ENCODE measurements at places on chromosomes 1 and 21.

GRCh38 chr1:24639881-24640280 lies 3.2 kb upstream of the SRRM1 start:
- DNase-seq = no peak

DNA sequence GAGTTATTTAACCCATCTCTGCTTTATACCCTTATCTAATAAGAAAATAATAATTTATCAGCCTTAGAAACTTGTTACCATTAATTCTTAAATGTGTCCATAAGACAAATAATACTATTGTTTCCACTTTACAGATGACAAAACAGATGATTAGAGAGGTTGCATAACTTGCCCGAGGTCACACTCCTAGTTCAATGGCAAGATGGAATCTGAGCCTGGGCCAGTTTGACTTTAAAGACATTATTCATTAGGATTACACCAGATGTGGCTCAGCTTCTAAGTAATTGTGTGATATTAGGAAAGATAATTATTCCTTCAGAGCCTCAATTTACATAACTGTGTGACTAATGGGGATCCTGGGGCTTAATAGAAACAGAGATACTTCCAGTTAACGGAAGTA lies 42.3 kb upstream of the KCNK2 start:
- no peak for DNase-seq

- no peak for DNase-seq
Observed at GRCh38 chr1:161099090-161099802, 1.1 kb downstream of the KLHDC9 start.

- DNase-seq = no peak
Observed at GRCh38 chr1:24089743-24090555, 22.0 kb downstream of the MYOM3 start.

- DNase-seq = no peak
Observed at GRCh38 chr1:176878750-176879536, 285.6 kb downstream of the ASTN1 start.

DNA sequence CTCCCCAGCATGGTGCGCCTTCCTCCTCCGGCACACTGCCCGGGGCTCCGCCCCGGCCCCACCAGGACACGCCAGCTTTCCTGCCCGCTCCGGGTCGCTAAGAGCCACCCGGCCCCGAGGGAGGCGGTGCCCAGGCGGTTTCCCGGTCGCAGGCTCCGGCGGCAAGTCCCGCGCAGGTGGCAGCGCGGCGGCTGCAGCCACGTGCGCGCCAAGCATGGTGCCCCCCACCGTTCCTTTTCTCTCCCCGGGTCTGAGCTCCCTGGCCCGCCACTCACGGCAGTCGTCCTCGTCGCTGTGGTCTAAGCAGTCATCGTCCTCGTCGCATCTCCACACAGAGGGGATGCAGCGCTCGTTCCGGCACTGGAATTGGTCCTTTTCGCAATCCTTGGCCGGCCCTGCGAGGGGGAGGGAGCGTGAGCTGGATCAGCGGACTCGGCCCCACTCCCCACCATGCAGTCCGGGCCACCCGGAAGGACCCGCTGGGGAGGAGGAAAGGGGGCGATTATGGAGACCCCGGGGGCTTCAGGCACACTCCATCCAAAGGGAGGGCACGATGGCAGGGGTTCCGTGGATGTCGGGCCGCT lies 1.2 kb downstream of the LRP8 start:
- peak; percentile 6 for DNase-seq

DNA sequence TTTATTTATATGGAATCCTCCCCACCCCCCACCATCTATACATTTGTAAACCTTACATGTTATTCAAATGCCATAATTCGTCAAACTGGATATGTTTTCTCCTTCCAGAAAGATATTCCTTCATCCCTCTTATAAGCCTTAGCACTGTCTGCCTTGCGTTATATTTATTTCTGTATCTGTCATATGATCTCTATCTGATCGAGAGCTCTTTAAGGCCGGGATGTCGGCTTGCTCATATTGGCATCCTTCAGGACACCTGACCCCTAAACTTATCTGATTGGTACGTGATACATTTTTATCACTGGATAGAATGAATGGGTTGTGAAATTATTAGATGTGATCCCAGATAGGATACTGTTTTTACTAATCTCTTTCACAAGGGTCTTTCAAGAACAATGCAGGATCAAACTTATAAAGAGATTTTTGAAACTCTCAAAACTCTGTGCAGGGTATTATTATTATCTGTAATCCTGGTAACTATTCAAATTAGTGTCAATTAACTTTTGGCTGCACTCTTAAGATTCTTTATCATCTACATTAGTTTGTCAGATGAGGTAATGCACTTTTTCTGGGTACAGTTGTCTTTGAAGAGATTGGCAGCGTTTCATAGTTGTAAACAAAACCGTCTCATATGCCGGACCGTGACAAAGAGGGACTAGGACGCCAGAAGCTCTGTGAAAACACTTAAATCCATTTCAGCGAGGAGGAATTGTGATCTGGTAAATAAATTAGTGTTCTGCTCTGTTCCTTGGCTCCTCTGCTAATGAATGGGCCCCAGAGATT lies 152.0 kb downstream of the KIF26B start:
- DNase-seq = no peak

GRCh38 chr1:67711158-67711854 lies 26.3 kb downstream of the GADD45A start:
- no peak for DNase-seq

DNA sequence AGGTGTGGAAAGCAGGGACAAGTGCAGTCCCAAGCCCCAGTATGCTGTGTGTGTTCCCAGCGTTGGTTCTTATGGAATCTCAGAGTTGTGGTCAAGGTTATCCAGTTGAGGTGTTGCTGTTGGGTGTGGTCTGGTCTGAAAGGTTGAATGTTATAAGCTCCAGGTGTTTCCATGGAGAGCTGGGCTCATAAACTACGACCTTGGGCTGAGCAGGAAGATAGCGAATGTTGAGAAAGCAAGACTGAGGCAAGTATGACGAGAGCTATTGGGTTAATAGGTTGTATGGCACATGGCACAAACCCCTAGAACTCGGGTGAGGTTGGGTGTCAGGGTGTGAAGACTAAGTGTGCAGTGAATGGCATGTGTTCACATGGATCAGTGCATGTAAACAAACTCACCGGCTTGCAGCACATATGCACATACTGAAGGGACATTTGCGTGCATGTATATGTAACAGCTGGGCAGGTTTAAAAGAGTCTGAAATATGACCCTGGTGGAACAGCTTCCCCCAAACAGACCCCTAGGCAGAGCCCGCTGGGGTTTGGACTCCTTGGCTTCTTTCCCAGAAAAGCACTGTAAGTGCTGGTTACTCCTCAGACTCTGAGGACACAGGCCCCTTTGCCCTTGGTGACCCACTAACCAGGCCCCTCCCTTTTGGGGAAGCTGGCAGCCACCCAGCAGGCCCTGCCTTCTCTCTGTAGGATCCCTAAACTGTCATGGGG lies 117.5 kb downstream of the NAV1 start:
- no peak for DNase-seq

- DNase-seq = no peak
Observed at GRCh38 chr1:2382621-2383361, 8.6 kb downstream of the MORN1 start.

DNA sequence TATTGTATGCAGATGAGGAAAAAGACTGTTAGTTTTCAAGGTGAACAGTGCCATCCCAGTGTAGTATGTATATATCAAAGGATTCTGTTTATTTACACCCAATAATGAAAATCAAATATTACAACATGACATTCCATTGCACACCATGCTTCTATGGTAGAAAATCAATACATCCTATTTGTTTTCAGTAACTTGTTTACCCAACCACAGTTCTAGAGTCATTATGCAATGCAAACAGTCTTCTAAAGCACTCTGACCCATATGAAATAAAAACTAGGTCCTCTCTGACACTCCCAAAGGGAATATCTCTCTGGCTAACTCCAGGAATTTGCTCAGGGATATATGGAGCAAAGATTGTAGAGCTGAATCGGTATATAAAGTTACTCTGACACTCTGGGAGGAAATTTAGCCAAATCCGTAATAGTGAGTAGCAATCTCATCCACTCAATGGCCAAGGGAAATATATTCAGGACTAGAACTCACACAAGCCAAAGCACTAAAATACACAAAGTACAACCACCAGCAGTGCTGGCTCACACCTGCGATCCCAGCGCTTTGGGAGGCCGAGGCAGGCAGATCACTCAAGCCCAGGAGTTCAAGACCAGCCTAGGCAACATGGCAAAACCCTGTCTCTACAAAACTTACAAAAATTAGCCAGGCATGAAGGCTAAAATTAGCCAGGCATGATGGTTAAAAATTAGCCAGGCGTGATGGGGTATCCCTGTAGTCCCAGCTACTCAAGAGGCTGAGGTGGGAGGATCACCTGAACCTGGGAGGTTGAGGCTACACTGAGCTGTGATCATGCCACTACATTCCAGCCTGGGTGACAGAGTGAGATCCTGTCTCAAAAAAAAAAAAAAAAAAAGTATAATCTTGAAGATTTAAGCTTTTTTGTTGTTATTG lies 75.2 kb downstream of the RERE start:
- no peak for DNase-seq
